ENCODE measurements at places on chromosomes 13 and 19. TPM values are rescaled to one million over a fixed set of nuclear protein-coding genes. Genes with fewer than 3 reads are reported as not detected.

Gene NLRP4
- not detected for total RNA-seq

DNA sequence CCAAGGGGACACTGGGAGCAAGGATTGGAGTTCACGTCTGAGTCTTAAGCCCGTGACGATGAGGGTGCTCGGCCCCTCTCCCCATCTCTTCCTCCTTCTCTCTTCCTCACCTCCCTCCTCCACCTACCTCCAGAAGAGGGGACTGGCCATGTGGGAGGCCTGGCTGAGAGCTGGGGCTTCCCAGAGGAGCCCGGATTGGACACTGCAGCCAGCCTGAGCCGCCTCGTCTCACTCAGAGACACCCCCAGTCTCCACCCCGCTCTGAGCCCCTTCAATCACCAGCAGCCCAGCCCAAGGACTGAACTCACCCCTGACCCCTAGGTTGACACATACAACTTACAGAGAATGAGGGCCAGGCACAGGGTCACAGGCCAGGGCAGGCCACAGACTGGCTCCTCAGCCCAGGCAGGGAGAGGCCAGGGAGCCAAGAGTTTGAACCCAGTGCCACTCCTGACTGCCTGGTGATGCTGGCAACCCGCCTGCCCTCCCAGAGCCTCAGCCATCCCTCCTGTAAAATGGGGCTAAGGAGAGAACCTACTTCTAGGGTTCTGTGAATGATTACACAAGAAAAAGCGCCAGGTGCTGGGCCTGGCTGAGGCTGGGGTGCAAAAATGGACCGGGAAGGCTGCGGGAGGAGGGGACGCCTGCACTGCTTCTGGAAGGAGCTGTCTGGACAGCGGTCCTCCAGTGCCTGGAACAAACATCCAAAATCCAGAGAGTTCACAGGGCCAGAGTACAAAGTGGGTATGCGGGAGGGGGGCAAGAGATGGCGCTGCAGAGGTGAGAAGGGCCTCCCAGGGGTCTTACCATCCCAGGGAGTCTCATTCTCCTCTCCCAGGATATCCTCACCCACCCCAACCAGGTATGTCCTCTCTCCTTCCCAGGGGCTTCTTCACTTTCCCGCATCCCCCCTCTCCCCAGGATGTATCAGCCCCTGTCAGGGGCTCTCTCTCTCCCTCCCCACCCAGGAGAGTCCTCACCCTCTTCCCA is 1.1 kb downstream of the CD79A start:
- no peak for DNase-seq

- no peak for DNase-seq
Measured at GRCh38 chr19:18137657-18138339, 15.2 kb upstream of the PIK3R2 start.

Gene MEIS3
- 3.8 TPM for total RNA-seq

DNA sequence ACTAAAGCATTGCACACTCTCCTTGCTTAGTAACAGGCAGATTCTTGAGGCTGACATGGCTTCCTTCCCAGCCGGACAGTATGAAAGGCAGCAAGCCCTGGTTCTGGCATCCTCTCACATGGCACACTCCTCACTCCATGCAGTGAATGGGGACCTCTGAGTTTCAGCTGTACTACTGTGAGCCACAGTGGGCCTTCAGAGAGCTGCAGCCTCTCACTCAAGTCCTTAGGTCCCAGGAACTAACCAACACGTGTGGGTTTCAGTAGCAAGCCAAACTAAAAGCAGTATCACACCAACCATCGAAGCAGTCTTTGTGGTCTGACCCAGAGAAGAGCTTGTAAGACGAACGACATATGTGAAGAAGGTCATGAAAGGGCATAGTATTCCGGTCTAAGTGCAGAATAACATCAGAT is 128.2 kb downstream of the TBC1D4 start:
- no peak for DNase-seq

Gene CYP4F2
- total RNA-seq, result not detected

DNA sequence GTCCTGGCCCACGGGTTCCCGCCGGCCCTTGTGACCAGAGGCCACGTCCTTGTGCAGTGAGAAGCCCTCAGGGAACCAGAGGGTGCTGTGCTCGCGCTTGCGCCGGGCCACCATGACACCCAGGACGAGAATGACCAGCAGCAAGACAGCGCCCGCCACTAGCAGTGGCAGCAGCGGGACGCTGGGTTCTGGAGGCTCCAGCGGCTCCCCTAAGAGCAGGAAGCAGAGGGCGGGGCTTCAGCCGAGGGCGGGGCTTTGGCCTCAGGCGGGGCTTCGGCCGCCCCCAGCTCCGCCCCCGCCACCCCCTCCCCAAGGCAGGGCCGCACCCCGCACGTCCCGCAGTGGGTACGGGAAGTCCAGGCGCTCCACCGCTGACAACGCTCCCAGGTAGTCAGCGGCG is 30.4 kb downstream of the NOTCH3 start:
- DNase-seq, result no peak
